ENCODE measurements at places on chromosomes 12 and 14.

DNA sequence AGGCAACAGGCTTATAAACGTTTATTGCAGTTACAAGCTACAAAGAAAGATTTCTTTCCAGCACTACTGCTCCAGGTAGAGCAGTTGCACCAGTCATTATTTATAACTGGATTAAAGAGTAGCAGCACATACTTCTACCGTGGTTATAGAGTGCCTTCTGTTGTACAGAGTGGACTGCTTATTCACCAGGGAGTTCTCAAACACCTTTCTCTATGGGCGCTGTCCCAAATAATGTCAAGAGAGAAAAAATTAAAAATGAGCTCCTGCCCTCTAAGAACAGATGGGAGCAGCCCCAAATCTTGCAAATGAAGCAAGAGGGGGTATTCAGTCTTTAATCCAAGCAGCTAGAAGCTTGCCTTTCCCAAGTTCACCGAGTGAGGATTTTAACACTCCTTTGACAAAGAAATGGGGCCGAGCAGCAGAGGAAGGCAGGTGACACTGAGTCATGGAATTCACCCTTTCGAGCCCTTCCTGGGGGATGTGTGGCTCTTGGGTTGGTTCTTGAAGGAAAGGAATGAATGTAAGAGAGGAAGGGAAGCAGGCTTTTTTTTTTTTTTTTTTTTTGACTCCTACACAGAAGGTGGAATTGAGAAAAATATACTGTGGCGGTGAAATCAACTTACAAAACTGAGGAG is 181.2 kb downstream of the PRKCH start:
- no peaks in the 10 kb centered on the region for H3K27me3 ChIP-seq

- H3K27ac ChIP-seq, result 0 out of 2 replicates have a peak overlapping the region, but pooled peaks have one; percentile 8
- DNase-seq, result no peak
- H3K27me3 ChIP-seq, result no peaks in the 10 kb centered on the region
- peaks cover 30% of the 10 kb centered on the region for H3K4me1 ChIP-seq
Measured at GRCh38 chr12:6343518-6343917, 1.6 kb upstream of the TNFRSF1A start.

DNA sequence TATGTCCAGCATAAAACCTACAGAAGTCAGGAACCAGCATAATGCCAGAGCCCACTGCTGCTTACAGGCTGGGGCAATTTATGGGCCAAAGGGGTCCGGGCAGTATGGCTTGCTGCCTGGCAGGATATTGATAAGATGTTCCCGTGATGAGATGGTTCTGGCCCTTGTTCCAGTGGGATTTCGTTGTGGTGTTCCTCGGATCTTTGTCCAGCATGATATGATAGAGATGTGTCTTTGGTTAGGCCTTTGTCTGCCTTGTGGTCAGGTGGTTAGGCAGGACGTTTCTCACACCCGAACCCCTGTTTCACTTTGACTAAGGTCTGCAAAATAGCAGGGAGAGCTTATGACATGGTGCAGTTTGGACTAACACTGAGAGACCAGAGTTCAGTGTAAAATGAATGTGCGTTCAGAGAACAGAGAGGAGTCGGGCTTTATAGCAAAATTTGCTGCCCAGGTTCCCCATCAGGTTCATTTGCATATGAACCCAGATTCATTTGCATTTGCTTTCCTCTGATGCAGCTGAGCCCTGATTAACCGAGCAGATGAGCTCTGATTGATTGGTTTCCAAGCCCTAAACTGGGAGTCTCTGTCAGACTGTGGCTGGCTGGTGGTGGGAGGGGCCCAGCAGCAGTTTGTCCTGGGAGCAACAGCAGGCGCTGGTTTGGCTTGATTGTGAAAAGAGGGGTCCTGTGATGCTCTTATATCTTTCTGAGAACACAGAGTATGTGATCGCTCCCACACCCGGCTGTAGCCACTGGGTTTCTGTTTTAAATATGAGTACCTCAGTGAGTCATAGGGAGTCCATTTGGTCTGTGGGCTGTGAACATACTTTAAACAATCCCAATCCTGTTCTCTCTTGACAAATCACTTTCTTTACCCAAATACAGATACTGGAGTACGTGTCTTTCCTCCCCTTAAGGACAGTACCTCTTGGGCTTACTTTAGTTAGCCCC is 156.3 kb upstream of the PZP start:
- peak overlapping the region; percentile 61 for H3K4me3 ChIP-seq
- H3K36me3 ChIP-seq, result no peaks in the 10 kb centered on the region
- H3K27ac ChIP-seq, result peak overlapping the region; percentile 6
- DNase-seq, result peak; percentile 84
- no peaks in the 10 kb centered on the region for H3K4me1 ChIP-seq

DNA sequence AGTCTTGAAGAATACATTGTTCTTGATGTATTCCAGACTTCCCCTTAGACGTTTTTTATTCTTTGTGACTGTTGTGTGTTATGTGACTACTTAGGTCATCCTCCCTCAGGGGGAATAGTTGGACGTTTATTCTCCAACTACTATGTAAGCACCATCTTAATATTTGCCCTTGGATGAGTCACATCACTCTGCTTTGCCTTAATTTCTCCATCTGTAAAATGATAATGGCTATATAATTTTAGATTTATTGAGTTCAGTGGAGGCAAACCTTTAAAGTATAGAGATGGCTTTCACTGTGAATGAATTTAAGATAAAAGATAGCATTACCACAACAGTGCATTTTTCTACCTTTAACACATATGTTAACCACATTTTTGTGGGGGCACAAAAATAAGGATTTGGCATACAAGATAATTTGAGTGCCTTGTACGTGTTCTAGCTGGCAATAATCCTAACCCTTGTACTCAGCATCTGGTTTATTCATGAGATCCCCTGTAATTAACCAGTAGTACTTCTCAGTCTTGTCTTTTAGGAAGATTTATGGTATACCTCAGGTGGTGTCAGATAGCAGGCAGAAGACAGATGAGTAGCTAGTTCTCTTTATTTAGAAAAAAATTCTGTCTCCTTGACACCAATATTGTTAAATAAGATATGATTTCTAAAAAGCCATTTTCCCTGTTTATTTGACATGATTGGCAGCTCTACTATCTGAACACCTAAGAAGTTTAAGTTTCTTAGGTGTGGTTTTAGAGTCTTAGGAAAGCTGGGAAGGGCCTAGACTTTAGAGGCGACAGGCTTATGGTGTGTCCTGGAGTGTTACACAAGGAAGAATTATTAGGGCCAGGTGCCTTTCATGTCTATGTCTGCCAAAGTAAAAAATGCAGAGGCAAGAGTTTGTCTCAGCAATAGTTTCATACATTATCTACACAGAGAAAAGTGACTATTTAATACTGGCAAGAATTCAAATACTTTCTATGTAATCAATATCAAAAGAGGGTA is 152.3 kb downstream of the RAD51B start:
- no peak overlapping the region for H3K27ac ChIP-seq
- peaks cover 12% of the 10 kb centered on the region for H3K4me1 ChIP-seq
- H3K27me3 ChIP-seq, result no peaks in the 10 kb centered on the region
- no peak overlapping the region for H3K4me3 ChIP-seq

GRCh38 chr12:101108130-101108529 is 101.9 kb downstream of the SLC5A8 start:
- 0 out of 2 replicates have a peak, but pooled peaks cover 4% of the 10 kb centered on the region for H3K36me3 ChIP-seq
- no peak overlapping the region for H3K4me3 ChIP-seq
- no peak overlapping the region for H3K27ac ChIP-seq
- no peak for DNase-seq
- H3K4me1 ChIP-seq, result no peaks in the 10 kb centered on the region

GRCh38 chr12:59632408-59632807 is 36.6 kb downstream of the SLC16A7 start:
- no peaks in the 10 kb centered on the region for H3K36me3 ChIP-seq
- DNase-seq, result no peak
- no peaks in the 10 kb centered on the region for H3K4me1 ChIP-seq
- no peak overlapping the region for H3K4me3 ChIP-seq

All from GM23248 (cell line).